NCI-H2081 treated with DMSO at 0.1 percent for 48 hours (cell line): ENCODE measurements at places on chromosomes 2 and 18.

DNA sequence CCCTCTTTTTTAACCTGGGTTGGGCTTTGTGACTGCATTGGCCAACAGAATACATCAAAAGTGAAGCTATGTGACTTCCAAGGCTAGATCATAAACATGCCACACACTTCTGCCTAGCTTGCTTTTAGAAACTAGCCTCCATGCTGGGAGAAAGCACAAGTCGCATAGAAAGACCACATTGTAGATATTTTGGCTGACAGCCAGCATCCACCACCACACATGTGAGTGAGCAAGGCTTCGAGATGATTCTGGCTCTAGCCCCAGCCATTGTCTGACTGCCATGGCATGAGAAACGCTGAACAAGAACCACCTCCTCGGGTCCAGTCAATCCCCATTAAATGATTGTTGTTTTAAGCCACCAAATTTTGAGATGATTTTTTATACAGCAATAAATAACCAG is 66.8 kb upstream of the STPG4 start:
- DNase-seq = no peak

- no peak for DNase-seq
Observed at GRCh38 chr2:234427081-234428061, 69.5 kb downstream of the ARL4C start.

DNA sequence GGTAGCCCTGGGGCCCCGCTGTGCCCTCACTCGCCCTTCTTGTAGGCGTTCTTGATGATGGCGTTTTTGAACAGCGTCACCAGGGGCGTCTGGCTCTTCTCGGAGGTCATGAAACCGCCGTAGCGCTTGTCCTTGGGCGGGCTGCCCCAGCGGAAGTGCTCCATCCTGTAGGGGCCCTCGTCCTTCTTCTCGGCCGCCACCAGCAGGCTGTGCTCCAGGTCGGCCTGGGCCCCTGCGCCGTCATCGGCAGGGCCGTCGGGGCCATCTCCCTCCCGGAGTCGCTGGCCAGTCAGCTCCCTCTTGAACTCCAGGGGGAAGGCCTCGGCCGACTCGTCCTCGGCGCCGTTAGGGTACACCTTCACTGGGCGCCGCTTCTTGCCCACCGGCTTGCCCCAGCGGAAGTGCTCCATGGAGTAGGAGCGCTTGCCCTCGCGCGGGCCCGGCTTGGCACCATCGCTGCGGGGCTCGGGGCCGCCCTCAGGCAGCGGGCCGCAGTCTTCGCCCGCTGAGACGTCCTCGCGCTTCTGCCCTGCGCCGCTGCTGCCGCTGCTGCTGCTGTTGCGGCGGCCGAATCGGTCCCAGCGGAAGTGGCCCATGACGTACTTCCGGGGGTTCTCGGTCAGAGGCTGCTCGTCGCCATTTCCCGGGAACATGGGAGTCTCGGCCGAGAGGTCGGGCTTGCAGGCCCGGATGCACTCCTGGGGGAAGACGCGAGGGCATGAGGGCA is 7.2 kb downstream of the POMC start:
- DNase-seq = no peak

- no peak for DNase-seq
Observed at GRCh38 chr2:219368690-219369191, 19.0 kb downstream of the DNPEP start.

- DNase-seq = no peak
Observed at GRCh38 chr2:40113272-40113968, 334.4 kb upstream of the THUMPD2 start.

GRCh38 chr2:119224391-119225104 is 914 bp downstream of the STEAP3 start:
- DNase-seq = no peak

DNA sequence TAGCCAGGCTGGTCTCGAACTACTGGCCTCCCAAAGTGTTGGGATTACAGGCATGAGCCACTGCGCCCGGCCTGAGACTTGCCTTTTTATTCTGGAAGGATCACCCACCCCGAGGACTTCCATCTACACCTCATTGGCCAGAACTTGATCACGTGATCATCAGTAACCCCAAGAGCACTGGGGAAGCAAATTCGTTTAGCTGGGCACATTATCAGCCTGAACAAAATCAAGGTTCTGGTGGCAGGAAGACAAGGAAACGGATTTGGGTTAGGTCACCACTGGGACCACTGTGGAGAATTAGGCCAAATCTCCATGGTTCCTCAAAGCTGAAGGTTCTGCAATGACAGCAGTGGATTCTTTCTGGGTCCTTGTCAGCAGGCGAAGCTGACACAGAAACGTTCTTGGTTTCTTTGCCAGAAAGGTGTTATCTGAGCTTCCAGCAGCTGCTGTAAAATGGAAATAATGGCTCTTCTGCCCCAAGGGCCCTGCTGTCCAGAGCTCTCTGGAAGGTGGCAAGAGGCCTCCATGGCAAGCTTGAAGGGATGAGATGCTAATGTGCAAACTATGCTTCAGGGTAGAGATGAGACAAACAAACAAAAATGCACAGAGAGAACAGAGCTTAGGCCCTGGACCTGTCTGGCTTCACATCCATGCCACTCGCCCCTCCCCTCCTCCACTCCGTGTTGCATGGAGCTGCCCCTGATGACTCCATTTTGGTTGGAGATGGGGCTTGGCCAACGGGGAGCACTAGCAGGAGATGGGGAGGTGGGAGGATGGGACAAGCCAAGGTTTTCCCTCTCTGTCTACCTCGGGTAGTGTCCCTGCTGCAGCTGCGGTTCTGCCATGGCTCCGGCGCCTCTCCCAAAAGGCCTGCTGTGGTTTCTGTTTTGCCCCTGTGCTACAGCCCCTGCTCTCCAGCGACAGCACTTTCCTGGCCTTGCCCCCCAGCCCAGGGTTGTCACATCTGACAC is 28.4 kb downstream of the TMEM177 start:
- DNase-seq = no peak

GRCh38 chr2:20072436-20073158 is 21.2 kb upstream of the LAPTM4A start:
- DNase-seq = no peak

- no peak for DNase-seq
Observed at GRCh38 chr18:73414598-73414997, 546.8 kb upstream of the NETO1 start.

GRCh38 chr18:53375621-53376020 is 848.8 kb downstream of the MBD2 start:
- DNase-seq = no peak

DNA sequence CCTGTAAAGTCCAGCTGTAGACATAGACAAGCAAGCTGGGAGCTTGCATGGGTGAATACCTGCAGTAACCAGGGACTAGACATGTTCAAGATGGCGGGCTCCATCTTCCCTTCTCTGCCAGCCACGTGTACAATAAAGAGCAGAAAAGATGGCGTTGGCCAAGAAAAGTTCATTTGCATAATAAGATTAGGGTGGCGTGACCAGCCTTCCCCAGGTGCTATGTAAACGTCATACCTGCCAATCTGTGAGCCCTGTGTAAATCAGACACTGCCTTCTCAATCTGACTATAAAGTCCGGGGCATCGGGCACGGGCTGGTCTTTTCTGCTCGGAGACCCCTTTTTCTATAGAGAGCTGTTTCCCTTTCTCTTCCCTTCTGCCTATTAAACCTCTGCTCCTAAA is 101.6 kb upstream of the XPO1 start:
- no peak for DNase-seq

DNA sequence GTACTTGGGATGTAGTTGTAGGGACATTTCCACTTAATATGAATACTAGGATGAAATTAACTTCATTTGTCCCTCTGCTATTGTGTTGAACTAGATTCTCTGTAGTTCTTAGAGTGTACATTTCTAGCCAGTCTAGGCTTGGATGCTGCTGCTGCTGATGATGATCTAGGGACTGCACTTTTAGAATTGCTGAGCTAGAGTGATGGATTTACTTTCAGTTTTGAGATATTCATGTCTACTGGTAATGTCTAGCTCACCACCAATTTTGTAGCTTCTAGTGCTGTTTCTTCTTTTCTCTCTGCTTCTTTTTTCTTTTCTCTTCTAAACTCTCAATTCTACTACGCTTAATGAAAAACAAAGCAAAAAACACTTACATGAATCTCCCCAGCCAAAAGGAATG is 49.4 kb downstream of the MRPS9 start:
- no peak for DNase-seq
